ENCODE measurements at places on chromosomes 2 and 18.

DNA sequence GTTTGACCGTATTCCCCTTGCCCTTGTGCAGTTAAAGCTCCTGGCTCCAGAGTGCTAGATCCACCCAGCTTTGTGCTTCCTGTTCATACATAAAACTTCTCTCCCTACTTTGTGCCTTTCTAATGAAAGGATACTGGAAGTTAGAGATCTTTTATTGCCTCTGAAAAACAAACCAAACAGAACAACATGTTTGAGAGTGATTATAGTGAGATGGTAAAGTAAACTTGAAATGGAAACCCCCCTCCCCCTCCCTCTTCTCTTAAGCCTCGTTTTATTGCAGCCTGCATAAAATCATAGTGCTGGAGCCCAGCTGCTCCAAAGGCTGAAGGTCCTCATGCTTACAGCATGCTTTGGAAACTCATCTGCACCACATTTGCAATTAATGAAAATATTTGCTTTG lies 125.1 kb downstream of the TANC1 start:
- no peak for DNase-seq

GRCh38 chr2:151616760-151617339 lies 117.4 kb downstream of the NEB start:
- no peak for DNase-seq

DNA sequence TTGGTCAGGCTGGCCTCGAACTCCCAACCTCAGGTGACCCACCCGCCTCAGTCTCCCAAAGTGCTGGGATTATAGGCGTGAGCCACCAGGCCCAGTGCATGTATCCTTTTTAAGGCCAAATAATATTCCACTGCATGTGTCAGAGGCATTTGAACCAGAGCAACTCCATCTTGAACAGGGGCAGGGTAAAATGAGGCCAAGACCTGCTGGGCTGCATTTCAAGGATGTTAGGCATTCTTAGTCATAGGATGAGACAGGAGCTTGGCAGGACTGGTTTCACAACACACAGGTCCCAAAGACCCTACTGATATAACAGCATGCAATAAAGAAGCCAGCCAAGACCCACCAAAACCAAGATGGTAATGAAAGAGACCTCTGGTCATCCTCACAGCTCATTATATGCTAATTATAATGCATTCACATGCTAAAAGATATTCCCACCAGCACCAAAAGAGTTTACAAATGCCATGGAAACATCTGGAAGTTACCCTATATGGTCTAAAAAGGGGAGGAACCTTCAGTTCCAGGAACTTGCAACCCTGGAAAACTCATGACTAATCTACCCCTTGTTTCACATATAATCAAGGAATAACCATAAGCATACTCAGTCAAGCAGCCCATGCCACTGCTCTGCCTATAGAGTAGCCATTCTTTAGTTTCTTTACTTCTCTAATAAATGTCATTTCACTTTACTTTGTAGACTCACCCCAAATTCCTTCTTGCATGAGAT lies 204.6 kb downstream of the RAB3GAP1 start:
- no peak for DNase-seq

DNA sequence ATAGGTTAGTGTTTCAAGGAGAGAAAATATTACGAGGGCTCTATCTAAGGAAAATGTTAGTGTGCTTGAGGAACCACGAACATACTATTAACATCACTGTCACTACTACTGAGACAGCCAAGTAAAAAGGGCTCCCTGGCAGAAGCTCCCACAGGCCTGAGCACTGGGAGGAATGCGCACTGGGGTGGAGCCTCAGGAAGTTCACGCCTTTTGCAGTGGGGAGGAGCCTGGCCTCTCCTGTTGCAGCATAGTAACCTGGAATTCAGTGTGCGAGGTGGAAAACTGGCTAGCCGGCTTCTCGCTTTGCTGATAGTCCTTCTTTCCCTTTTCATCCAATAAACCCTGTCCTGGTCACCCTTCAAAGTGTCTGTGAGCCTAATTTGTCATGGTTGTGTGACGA lies 250.3 kb downstream of the ERBB4 start:
- DNase-seq, result no peak

- no peak for DNase-seq
Measured at GRCh38 chr2:4678927-4679326, 975.6 kb downstream of the DCDC2C start.

DNA sequence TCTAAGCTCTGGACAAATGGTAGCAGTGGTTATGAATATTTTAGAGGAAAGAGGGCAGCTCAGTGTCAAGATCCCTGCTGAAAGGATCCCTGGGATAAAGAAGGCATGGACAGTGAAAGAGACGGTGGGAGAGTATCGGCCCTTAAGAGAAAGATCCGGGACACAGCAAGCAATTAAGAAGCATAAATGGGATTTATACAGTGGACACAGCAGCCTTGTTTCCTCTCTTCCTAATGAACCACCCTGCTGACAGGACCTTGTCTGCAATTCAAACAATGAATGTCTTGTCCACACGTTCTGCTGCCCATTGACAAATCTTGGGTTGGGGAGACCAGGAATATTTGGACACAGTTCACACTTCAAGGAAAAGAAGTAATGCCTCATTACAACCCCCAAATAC lies 16.5 kb downstream of the CPLX4 start:
- no peak for DNase-seq

- DNase-seq, result peak; percentile 53
Measured at GRCh38 chr18:58768293-58768974, 96.2 kb upstream of the ZNF532 start.

GRCh38 chr2:205721057-205721449 lies 38.8 kb downstream of the NRP2 start:
- no peak for DNase-seq
